Activated CD8-positive, alpha-beta memory T cell treated with anti-CD3 and anti-CD28 coated beads for 48 hours (primary cell): ENCODE measurements at places on chromosomes 11 and 22.

- no peak for DNase-seq
Measured at GRCh38 chr11:78460471-78460870, 42.9 kb upstream of the GAB2 start.

DNA sequence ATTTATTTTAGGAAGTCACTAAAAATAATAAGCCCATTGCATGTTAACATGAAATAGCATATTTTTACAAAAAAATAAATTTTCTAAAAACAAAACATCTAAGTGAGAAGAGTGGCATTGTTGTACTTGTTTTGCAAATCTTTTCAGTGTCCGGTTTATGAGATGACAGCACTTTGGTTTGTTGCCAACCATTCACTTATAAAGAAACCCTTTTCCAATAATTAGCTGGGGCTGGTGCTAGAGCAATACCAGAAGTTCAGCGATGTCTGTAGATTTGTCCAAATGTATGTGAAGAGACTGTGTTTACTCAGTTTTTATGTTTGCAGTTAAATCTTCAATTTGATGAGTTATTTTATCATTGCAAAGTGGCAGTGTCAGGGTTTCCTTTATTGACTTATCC lies 22.1 kb upstream of the KRTAP5-7 start:
- no peak for DNase-seq

DNA sequence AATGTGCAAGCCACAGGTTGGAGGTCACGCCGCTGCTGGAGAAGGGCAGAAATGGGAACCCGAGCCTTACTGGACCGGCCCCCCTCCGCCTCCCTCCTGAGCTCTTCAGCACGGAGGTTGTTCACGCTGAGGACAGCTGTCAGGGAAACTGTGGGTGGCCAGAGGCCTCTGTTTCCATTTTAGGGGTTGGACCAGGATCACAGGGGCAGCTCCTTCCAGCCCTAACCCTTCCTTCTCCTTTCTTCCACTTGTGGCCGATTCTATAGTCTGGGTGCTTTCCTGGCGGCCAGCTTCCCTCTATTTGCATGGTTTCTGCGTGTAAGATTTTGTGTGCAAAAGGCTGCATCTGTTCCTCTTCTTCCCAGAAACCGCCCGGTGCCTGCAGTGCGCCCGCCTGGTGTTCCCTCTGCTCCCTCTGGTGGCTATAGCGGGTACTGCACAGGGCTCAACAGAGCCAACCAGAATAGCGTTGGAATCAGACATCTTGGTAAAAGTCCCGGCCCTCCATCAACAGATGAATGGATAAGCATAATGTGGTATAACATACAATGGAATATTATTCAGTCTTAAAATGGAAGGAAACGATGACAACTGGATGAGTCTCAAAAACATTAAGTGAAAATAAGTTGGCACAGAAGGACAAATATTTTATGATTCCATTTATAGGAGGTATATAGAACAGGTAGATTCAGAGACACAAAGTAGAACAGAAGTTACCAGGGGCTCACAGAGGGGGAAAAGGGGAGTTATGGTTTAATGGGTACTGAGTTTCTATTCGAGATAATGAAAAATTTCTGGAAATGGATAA lies 8.4 kb upstream of the SLC22A8 start:
- DNase-seq, result peak; percentile 50

- DNase-seq, result peak; percentile 66
Measured at GRCh38 chr11:118689852-118690552, 10.6 kb upstream of the TREH start.

GRCh38 chr11:129910360-129910759 lies 15.0 kb upstream of the NFRKB start:
- no peak for DNase-seq

DNA sequence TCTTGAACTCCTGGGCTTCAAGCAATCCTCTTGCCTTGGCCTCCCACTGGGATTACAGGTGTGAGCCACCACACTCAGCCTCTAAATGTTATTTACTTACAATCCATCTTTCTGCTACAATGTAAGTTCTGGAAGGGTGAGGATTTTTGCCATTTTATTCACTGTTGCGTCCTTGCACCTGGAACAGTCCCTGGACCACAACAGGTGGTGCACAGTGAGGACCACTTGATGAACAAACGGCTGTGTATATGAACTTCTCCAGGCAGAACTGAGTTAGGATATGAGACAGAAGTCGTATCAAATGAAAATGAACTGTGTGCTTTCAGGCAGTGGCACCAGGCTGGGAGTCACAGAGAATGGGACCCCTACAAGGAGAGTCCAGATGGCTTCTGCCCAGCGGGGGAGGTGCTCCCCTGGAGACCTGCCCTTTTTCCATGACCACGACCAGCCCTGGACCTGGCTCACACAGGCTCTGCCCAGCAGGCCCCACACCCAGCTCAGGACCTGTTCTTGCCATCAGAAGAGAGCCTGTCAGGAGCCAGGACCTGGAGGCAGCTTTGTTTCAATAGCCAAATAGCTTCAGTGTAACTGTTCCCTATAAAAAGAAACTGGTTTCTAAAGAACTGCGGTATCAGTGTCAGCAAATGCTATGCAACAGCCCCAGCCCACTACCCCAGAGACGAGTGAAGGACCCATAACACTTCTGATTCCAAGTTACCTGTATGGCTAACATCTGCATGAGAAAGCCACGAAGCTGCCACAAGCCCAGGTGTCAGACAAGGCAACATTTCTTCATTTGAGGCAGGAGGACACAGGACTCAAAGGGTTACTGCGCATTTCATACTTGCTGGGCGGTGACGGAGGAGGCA lies 104.9 kb downstream of the MICAL3 start:
- no peak for DNase-seq

DNA sequence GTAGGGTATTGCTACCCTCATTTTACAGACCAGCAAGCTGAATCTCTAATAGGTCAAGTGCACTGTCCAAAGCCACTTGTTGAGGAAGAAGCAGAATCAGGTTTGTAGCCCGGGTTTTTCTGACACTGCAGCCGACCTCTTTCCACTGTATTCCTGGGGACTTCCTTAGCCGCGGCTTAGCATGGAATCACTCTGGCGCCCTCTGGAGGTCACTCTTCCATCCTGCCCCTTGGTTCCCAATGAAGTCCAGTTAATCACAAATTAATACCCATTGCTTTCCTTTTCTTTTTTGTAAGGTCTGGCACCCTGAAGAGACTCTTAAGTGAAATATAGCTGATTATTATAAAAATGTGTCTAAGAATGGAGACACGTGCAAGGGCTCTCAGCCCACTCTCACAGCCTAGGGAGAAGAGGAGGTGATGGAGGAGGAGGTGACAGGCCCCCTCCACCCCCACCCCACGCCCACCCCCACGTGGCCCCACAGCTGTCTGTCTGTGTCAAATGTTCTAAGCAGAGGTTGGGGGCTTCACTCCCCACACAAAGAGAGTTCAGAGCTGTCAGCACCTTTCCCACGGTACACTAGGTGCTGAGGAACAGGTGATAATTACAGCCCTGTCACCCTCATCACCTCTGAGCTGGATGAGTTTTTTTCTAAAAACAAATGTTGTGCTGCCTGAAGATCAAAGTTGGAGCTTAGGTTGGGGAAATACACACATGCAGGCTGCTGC lies 57.7 kb upstream of the DRD2 start:
- DNase-seq, result no peak

GRCh38 chr22:29722151-29722550 lies 2.3 kb downstream of the CABP7 start:
- no peak for DNase-seq

DNA sequence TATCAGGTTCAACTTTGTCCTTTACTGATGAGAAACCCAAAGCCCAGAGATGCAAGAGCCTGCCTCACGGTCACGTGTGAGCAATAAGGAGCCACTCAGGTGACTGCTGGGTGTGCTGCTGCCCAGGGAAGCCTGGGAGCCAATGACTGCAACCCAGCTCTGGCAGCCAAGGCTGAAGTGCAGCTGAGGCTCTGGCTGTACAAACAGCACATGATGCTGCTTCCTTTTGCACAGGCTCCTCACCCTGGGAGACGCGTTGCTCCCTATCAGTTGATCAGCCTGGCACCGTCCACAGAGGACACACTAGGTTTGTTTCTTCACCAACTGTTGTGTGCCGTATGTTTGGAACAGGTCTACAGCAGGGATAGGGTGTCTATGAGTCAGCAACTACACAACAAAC lies 168.7 kb downstream of the EFCAB6 start:
- no peak for DNase-seq

- DNase-seq, result no peak
Measured at GRCh38 chr22:32407312-32407711, 4.7 kb downstream of the RTCB start.

DNA sequence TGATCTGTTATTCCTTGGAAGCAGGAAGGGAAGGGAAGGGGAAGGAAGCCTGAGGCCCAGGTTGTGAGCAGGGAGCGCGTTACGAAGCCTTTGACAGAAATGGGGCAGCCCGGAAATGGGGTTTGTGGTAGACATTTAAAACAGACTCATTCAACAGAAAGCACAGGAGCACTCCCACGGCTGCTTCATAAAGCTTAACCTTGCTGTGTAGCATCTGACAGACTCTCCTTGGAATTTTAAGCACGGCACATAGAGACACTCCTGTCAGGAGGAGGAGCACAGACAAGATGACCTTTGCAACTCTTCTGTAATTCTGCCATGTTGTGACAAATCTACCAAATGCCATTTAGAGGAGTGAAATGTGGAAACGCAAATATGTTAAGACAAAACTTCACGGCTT lies 131.6 kb downstream of the FBXO7 start:
- DNase-seq, result no peak

DNA sequence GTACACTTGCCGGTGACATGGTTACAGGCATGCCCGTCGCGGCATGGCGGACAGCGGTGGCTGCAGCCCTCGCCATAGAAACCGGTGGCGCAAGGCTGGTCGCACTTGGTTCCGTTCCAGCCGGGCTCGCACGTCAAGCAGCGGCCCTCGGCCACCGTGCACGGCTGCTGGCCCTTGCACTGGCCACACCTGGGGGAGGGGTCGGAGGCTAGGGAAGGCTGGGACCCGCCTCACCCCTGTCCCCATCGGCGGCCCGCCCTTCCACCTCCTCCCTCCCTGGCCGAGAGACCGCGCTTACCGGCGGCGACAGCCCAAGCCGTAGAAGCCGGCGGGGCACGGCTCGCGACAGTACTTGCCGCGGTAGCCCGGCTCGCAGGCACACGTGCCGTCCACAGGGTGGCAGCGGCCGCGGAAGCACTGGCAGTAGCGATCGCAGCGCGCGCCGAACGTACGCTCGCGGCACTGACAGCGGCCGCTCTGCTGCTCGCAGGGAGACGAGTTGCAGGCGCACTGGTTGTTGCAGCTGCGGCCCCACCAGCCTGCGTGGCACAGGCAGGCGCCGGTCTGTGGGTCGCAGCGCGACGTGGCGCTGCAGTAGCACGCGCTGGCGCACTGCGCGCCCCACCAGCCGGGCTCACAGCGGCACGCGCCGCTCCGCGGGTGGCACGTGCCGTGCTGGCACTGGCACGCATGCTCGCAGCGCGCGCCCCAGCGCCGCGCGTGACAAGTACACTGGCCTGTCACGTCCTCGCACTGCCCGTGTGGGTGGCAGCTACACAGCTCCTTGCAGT lies 6.7 kb downstream of the SCARF2 start:
- no peak for DNase-seq

DNA sequence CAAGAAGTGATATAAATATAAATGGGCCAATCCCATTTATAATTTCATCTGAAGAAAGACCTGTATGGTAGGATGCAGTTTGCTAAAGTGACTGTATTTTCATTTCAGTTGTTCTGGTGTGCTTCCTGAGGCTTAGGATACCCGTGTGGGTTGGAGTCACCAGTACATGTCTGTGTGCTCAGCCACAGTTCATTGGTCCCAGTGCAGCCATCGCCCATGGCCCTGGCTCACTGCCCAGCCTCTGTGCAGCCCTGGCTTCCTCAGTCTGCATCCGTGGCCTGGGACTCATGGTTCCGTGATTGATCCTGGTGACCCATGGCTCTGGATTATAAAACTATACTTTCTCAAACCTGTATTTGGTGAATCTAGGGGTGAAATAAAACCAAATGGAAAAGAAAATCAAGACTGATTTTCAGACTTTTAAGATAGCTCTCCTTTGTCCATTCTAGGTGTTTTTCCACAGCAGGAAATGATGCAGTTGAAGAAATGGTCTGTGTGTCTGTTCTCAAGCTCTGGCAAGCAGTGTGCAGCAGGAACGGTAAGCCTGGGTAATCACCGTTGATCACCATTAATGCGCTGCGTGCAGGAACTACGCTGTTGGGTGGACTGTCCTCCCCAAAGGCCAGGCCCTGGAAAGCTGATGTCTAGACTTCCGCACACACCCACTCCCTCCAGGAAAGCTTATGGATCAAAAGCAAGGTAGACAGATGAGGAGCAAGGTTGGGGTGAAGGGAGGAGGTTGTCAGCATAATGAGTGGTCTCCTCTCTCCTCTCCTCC lies 27.2 kb downstream of the TTC12 start:
- no peak for DNase-seq

DNA sequence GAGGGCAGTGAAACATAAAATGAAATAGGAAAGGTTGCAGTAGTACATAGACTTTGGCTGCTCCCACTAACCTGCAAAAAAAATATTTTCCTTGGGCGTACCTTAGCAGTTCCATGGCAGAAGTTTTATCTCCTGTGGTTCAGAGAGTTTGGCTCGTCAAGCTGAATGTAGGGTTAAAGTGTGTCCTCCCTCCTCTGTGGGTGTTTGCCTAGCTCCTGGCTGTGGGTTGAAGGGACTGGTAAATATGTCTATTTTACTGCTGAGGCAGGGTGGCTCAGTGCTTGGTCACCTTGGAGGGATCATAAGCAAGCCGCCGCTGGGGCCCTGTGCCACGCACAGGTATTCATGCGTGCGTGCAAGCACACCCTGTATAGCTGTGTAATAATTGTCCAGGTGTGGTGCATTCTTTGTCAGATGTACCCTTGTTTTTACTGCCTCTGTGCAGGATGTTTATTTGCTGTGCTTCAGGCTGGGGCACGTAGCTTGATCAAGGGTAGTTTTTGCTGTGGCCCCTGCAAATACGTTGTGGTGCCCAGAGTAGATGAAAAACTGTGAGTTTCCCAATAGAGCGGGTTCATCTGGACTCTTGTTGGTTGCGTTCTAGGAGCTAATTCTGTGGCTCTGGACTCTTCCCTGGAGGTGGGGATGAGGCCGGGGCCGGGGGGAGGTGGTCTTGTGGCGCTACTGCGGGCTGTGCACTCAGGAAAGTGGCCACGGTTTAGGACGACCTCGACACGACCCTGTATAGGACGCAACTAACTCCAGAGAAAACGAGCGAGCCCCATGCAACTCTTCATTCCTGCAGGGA lies 732 bp upstream of the SORL1 start:
- DNase-seq, result no peak

- DNase-seq, result no peak
Measured at GRCh38 chr11:91023731-91024130, 800.9 kb upstream of the CHORDC1 start.

DNA sequence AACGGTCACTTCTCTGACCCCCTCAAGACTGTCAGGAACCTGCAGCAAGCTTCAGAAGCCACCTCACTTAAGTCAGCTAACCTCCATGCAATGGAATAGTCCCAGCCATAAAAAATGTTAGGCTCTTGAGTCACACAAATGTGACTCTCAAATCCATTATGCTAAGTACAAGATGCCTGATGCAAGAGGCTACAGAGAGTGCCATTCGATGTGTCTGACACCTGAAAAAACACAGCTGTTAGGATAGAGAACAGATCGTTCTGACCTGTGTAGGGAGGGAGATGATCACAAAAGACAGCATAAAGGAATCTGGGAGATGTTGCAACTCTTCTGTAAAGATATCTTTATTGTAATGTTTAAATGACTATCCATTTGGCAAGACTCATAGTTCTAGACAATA lies 712.4 kb downstream of the TBC1D22A start:
- no peak for DNase-seq
